ENCODE measurements at places on chromosomes 12 and 14. TPM values are rescaled to one million over a fixed set of nuclear protein-coding genes. Genes with fewer than 3 reads are reported as not detected.

- H3K27ac ChIP-seq = no peak overlapping the region
- no peak for DNase-seq
- no peaks in the 10 kb centered on the region for H3K4me1 ChIP-seq
- no peak overlapping the region for H3K4me3 ChIP-seq
These were observed 23.3 kb downstream of the MIPOL1 start for GRCh38 chr14:37221073-37221472.

DNA sequence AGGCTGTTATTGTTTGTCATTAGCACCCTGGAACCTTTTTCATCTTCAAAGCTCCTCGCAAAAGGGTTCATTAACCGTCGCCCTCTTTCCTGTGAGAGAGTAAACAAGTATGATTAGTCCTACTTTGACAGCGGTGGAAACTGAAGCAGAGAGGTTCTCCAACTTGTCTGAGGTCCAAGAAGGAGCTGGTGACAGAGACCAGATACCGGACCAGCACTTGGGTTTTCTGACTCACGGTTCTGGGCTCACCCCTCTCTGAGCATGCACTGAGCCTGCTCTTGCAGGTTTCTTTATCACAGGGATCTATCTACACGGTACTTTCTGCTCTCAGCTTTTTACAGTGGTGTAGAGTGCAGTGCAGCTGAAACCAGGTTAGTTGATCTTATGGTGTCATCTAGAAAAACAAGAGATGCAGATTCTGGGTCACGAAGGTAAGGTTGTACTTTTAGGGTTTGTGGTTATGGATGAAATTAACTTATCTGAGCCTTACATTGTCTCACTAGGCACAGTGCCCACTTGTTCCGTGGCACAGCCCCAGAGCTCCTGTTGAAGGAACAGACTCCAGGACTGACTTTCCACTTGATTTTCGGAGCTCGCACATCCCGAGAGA, 62.1 kb downstream of the PPP2R5C start:
- H3K4me3 ChIP-seq = no peak overlapping the region
- peaks cover 35% of the 10 kb centered on the region for H3K36me3 ChIP-seq
- no peak for DNase-seq
- H3K27me3 ChIP-seq = no peaks in the 10 kb centered on the region
- H3K27ac ChIP-seq = no peak overlapping the region

- DNase-seq = no peak
- H3K27me3 ChIP-seq = no peaks in the 10 kb centered on the region
- no peak overlapping the region for H3K4me3 ChIP-seq
- H3K27ac ChIP-seq = no peak overlapping the region
These were observed 186.2 kb downstream of the NRXN3 start for GRCh38 chr14:78356391-78356790.

GRCh38 chr14:59900556-59900955, 19.4 kb upstream of the LRRC9 start:
- DNase-seq = no peak
- H3K4me3 ChIP-seq = no peak overlapping the region
- no peak overlapping the region for H3K27ac ChIP-seq
- H3K4me1 ChIP-seq = no peaks in the 10 kb centered on the region

- no peak for DNase-seq
- peak overlapping the region; percentile 31 for H3K27ac ChIP-seq
- H3K27me3 ChIP-seq = no peaks in the 10 kb centered on the region
- H3K36me3 ChIP-seq = peaks cover 16% of the 10 kb centered on the region
These were observed 365 bp downstream of the ING4 start for GRCh38 chr12:6662602-6662905.

DNA sequence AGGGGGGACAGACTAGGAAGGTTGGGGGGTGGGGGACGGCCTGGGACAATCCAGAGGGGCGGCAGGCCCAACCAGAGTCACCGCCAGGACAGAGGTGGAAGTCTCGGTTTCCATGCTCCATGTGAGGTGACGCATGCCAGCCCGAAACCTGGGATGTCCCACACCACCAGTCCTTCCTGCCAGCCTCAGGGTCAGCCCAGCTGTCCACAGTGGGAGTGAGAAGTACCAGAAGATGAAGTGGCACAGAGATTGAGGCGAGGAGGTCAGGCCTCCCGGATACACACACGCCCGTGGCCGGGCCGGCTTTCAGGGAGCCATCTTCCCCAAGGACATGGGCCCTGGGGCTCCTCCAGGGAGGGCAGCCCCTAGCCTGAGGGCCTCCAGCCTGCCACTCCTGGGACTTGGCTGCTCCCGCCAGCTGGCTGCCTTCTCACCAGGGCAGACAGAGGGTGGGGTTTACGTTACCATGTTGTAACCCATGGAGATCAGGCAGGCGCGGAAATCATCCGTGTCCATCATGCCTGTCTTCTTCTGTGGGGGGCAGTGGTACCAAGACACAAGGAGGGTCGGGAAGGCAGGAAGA, 85.2 kb upstream of the ZFP36L1 start:
- H3K36me3 ChIP-seq = peaks cover 97% of the 10 kb centered on the region
- DNase-seq = no peak
- H3K4me3 ChIP-seq = no peak overlapping the region
- H3K27ac ChIP-seq = no peak overlapping the region
- no peaks in the 10 kb centered on the region for H3K27me3 ChIP-seq

GRCh38 chr12:88026196-88026595, 3.0 kb downstream of the C12orf50 start:
- H3K4me3 ChIP-seq = no peak overlapping the region
- H3K36me3 ChIP-seq = no peaks in the 10 kb centered on the region
- no peak overlapping the region for H3K27ac ChIP-seq
- no peaks in the 10 kb centered on the region for H3K4me1 ChIP-seq

DNA sequence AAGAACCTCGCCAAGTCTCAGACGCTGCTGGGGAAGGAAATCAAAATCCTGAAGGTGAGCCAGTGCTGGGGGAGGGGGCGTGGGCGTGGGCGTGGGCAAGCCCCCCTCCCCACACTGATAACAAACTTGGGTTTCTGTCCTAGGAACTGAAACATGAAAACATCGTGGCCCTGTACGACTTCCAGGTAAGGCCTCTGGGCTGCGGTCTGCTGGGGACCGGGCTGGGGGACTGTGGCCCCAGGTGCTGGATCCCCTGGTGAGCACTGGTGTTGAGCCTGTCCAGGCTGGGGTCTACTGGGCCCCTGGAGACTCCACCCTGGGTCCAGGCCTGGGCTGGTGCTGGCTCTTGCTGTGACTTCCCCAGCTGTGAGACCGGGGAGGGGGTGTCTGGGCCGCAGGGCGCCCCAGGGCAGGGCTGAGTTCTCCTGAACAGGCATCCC, 1.2 kb downstream of the ULK1 start:
- H3K27ac ChIP-seq = no peak overlapping the region
- DNase-seq = peak; percentile 22
- H3K27me3 ChIP-seq = no peaks in the 10 kb centered on the region
- peaks cover 12% of the 10 kb centered on the region for H3K36me3 ChIP-seq
- H3K4me3 ChIP-seq = peak overlapping the region; percentile 72

- DNase-seq = no peak
- H3K4me3 ChIP-seq = no peak overlapping the region
- no peaks in the 10 kb centered on the region for H3K4me1 ChIP-seq
These were observed 20.2 kb upstream of the SSTR1 start for GRCh38 chr14:38187528-38187927.

GRCh38 chr14:72646861-72647528, 246.9 kb downstream of the DPF3 start:
- no peaks in the 10 kb centered on the region for H3K36me3 ChIP-seq
- peaks cover 64% of the 10 kb centered on the region for H3K4me1 ChIP-seq
- no peak for DNase-seq
- H3K4me3 ChIP-seq = no peak overlapping the region
- no peaks in the 10 kb centered on the region for H3K27me3 ChIP-seq
- H3K27ac ChIP-seq = no peak overlapping the region

- H3K36me3 ChIP-seq = no peaks in the 10 kb centered on the region
- DNase-seq = peak; percentile 31
These were observed 46.9 kb upstream of the IGF1 start for GRCh38 chr12:102527171-102527720.

DNA sequence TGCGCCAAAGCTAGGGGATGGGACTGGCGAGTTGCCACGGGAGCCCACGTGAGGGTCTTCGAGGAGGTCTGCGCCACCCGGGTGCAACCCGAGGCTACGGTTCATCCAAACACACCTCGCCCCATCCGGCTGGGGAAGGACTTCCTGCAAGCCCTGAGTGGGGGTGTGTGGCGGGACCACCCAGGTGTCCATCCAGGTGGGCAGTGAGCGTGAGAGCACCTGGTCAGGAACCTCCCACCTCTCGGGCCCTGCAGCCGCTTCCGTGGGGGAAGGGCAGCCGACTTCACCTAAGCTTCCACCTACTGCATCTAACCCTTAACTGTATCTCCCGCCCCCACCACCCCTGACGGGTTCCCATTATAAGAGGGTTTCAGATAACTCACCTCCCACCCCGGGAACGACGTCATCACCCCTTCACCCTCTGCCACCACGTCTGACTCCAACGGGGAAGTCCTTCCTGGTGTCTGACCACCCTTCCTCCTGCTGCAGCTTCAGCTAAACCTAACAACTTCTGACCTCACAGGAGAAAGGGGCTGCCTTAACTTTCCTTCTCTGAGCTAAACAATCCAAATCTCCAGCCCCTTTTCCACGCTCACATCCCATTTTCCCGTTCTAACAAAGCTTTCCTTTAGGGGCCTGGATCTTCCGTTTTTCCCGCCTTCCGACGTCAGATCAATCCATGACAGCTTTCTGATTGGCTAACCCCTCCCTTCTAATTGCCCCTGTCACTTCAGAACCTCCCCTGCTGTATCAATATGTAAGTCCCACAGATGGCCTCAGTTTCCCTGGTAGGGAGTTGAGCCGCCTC, 27.4 kb upstream of the SMUG1 start:
- no peak overlapping the region for H3K4me3 ChIP-seq
- H3K27me3 ChIP-seq = no peaks in the 10 kb centered on the region
- no peak for DNase-seq

DNA sequence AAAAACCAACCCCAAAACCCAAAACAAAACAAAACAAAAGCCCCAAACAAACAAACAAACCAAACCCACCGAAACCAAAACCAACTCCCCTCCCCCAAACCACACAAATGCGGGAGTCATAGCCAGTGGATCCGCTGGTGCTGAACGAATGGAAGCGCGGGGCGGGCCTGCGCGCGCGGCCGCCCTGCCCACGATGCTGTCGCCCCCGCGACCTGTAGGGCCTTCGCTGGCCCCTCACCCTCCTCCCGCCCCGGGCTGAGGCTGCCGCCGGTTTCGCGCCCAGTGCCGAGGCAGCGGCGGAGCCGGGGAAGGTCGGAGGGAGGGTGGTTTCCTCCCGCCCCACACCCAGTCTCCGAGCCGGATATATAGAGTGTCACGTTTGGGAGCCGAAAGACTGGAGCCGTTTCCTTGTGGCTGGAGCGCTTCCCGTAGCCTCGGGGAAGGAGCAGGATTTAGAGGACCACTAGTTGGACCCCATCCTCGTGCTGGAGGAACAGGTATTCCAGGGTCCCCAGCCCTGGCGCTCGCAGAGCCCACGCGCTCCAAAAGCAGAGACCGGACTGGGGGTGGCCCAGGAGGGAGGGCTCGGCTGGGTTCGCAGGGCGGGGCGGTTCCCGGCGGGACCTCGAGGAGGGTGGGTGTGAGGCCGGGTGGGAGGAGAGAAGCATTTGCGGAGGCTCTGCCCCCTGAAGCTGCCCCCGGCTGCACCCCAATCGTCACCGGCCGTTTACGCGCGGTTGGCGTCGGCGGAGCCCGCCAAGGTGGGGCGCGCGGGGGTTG, at the start of gene FAR2:
Gene FAR2, plus strand, starts transcription at position 368 of the 780 bp plus-strand sequence. CDS start 121,172 bp downstream, outside the sequence.
- peak; percentile 52 for DNase-seq
- H3K27ac ChIP-seq = peak within 1 kb of the TSS; percentile 36
- H3K4me1 ChIP-seq = peaks cover 3% of the 10 kb centered on the region
- H3K27me3 ChIP-seq = no peaks in the 10 kb centered on the region

DNA sequence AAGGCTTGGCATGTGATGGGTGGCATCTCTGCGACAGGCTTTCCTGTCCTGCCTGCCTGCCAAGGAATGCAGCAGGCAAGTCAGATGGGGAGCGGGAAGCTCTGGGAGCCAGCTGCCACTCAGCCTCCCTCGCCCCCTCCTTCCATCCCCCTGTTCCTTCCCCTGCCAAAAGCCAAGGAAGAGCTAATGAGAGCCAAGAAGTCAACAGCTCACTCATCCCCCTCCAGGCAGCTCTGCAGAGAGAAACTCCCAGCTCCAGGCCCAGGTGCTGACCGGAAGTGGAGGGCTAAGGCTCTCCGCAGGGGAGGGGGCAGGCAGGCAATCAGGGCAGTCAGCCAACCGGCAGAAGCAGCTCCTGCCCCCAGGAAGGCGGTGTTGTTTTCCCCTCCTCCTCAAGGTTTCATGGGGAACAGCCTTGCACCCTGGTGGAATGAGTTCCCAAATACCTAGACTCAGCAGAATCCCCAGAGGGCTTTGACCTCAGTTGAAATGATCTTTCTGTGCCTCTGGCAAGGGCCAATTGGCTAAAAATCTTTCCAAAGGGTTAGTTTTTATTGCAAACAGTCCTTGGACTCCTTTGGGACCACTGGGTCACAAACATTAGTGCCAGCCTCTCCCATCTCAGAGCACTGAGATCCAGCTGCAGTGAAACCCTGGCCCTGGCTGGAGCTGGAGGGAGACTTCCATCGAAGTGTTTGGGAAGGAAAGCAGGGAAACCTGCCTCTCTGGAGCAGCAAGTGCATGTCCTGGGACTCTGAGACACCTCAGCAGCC, 349.1 kb downstream of the DPF3 start:
- H3K36me3 ChIP-seq = no peaks in the 10 kb centered on the region
- no peak overlapping the region for H3K27ac ChIP-seq
- H3K27me3 ChIP-seq = no peaks in the 10 kb centered on the region
- DNase-seq = no peak
- no peak overlapping the region for H3K4me3 ChIP-seq
- no peaks in the 10 kb centered on the region for H3K4me1 ChIP-seq

- peaks cover 9% of the 10 kb centered on the region for H3K4me1 ChIP-seq
- H3K27ac ChIP-seq = no peak overlapping the region
- DNase-seq = peak; percentile 5
- H3K27me3 ChIP-seq = no peaks in the 10 kb centered on the region
These were observed 3.4 kb upstream of the MYRFL start for GRCh38 chr12:69821456-69822159.

DNA sequence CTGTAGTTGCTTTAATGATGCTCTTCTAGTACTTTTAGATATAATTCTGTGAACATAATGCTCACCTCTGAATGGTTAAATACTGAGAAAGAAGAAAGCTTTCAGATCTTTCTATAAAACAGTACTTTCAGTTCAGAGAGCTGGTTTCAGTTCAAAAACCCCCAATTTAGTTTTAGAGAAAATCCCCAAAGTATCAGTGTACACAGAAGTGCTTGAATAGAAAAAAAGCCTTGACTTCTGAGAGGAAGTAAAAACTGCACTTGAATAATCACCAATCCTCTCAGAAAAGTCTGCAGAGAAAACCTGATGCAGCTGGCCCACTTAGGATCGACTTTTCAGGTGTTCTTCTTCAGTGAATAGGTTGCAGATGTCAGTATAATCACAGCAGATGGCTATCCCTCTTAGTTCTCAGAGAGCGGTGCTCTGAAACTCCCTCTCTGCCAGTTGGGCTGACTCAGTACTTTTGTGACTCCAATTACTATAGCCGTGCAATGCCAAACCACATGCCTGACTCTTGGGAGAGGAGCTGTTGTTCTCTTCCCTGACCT, 616.3 kb downstream of the LRFN5 start:
- no peaks in the 10 kb centered on the region for H3K36me3 ChIP-seq
- DNase-seq = no peak
- no peak overlapping the region for H3K27ac ChIP-seq
- H3K27me3 ChIP-seq = no peaks in the 10 kb centered on the region

GRCh38 chr12:98771811-98772752, 127.0 kb downstream of the APAF1 start:
- no peaks in the 10 kb centered on the region for H3K27me3 ChIP-seq
- DNase-seq = no peak
- no peak overlapping the region for H3K4me3 ChIP-seq
- H3K27ac ChIP-seq = no peak overlapping the region
- no peaks in the 10 kb centered on the region for H3K36me3 ChIP-seq

The GPRC5D gene
- total RNA-seq = not detected

The KLRC1 gene
- not detected for total RNA-seq

The CELA1 gene
- total RNA-seq = 1.2 TPM

The RNU4-1 gene
- total RNA-seq = under 0.01 TPM

The PYGL gene
- 32.5 TPM for total RNA-seq

The ASPG gene
- not detected for total RNA-seq

The REC8 gene
- 6.8 TPM for total RNA-seq

The MORN3 gene
- total RNA-seq = not detected

Data from SJSA1 (cell line).